ENCODE measurements at places on chromosomes 1 and 21.

DNA sequence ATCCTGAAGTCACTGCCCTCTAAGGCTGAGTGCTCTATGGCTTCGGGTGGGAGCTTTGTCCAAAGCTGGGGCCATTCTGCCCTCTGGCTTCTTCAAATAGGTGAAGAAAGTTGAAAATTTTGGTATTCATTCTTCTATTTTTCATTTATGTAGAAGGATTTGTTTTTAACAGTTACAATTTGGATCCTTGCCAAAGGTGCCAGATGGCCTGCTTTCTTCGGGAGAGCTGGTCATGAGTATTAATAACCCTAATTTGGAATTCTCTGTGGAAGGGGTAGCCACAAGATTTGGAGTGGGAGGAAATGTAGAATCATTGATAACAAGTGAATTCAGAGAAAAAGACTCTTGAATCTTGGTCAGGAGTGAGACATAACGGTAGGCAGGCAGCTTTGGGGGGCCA lies 370.4 kb upstream of the ST6GALNAC5 start:
- DNase-seq, result no peak

GRCh38 chr1:161223805-161224694 lies 622 bp upstream of the APOA2 start:
- DNase-seq, result no peak

DNA sequence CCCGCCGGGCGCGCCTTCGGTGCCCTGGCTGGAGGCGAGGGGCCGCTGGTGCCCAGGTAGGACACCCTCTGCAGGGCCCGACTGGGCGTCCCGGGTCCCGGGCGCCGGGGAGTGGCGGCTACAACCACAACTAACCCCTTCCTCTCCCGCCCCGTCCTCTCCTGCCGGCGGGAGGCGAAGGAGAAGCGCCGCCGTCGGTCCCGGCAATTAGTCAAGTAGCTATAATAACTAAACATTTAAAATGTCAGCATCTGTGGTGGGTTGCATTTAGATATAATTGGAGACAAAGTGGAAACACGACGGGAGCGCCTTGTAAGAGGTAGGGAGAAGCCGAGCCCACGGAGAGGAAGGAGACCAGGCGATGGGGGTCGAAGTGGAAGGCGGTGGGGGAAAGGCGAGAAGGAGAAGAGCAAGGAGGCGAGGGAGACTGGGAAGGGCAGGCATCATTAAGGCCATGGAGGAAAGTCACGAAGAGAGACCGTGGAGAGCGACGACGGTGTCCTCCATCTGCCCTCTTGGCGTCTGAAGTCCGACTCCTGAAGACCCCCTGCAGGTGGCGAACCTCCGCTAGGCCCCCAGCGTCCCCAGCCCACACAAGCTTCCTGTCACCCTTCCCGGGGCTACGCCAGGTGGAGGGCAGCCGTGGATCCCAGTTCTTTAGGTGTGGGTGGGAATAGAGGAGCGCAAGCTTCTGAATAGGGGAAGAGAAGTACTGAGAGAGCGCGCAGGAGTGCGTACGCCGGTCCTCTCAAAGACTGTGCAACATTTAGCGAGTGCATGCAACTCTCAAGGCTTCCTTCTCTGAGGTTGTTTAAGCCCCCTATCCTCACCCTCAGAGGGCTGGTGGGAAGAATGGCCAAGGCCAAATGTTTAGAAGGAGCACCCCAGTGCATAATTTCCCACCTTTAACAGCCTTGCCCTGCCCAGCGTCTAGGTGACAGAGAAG lies 1.6 kb downstream of the CNIH3 start:
- peak; percentile 37 for DNase-seq

GRCh38 chr21:14740116-14740515 lies 194.0 kb upstream of the SAMSN1 start:
- DNase-seq, result no peak

- no peak for DNase-seq
Measured at GRCh38 chr1:185360714-185361113, 43.7 kb upstream of the IVNS1ABP start.

All from suppressor macrophage (primary cell).